Right ventricle myocardium superior (tissue), 1 donor: ENCODE measurements at places on chromosomes 12 and 14. TPM values are rescaled to one million over a fixed set of nuclear protein-coding genes. Genes with fewer than 3 reads are reported as not detected.

GRCh38 chr12:9079883-9080675, 35.6 kb downstream of the A2M start:
- no peak for DNase-seq

Gene CLEC6A
- not detected for total RNA-seq

DNA sequence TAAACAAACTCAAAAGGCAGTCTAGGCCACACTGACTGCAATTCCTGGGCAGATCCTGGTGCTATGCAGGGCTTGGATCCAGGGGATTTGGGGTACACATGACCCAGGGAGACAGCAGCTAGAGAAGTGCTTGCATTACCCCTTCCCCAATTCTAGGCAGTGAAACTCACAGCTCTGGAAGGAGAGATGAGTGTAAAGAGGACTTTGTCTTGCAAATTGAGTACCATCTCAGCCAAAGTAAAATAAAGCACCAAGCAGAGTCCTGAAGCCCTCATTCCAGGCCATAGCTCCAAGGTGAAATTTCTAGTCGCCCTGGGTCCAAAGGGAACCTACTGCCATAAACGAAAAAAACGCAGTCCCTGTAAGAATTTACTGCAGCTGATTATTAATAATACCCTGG, 644.9 kb upstream of the FLRT2 start:
- no peak for DNase-seq

DNA sequence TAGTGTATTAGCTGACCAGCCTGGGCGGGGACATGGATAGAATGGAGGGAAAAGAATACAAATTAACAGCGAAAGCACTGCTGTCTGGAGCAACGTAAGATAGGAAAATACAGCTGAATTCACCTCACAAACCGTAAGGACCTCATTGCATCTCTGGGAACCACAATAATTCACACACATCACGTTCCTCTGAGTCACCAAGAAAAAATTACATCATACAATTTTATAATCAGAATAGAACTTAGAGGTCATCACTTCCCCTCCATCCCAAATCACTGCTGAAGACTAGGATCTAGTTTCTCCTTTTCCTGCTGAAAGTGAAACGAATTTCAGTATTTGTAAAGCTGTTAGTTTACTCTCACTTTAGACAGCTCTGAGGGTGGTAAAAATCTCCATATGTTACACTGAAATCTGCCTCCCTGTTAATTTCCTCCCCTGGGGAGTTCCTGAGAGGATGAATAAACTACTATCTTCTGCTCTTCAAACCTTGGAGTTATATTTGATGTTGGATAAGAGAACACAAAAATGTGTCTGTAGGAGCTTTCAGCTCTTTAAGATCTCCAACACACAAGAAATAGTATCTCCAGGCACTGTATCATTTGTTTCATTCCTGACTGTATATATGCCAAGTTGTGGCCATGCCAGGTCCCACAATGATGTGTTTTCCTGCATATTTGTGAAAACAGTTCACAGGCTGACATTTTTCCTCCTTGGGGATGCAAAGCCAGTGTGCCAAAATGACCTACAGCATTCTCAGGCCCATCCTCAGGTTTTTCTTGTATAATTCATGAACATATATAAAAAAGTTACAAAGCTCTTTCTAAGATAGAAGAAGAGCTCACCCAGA, 63.8 kb upstream of the SSTR1 start:
- no peak for DNase-seq

Gene MAP1LC3B2
- total RNA-seq = 4.1 TPM

- no peak for DNase-seq
Observed at GRCh38 chr12:117187421-117187820, 2.8 kb downstream of the FBXO21 start.

GRCh38 chr12:58171914-58172313, 230.5 kb downstream of the ATP23 start:
- no peak for DNase-seq

Gene GPX2
- total RNA-seq = not detected

DNA sequence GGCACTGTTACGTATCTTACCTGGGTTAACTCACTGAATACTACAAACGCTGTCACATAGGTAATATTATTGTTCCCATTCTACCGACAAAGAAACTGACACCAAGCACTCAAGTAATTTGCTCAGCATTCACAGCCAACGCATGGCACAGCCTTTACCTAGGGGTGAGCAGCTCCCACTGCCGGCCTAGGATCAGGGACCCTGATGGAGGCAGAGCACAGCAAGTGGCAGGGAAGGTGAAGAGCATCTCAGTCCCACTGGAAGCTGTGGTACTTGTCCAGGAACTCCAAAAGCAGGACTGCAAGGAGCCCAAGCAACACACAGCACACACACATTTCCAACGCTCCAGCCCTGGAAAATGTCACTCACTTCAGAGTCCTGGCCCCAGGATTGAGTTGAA, 111.8 kb upstream of the CDKN3 start:
- no peak for DNase-seq

- DNase-seq = no peak
Observed at GRCh38 chr12:128109636-128110035, 157.3 kb upstream of the TMEM132C start.

Gene BCL2L14
- total RNA-seq = not detected

DNA sequence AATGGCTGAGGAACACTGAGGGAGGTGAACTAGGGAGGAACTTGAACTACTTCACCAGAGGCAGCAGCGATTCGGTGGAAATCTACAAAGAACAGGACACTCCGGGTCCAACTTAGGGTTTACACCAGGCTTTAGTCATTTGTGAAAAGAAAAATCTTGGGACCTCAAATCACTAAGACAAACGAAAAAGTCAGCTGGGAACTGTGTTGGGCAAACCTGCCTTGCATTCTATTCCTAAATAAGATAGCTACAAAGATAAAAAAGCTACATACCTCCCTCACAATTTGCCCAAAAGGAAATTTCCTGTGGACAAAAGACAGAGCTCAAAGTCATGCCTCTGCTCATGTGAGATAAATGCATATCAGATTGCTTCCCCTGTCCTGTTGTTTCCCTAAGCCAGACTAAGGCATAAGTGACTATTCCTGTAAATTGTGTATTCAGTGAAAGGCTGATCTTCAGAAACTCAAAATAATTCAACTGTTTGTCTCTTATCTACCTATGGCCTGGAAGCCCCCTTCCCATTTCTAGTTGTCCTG, 106.6 kb downstream of the APAF1 start:
- no peak for DNase-seq

DNA sequence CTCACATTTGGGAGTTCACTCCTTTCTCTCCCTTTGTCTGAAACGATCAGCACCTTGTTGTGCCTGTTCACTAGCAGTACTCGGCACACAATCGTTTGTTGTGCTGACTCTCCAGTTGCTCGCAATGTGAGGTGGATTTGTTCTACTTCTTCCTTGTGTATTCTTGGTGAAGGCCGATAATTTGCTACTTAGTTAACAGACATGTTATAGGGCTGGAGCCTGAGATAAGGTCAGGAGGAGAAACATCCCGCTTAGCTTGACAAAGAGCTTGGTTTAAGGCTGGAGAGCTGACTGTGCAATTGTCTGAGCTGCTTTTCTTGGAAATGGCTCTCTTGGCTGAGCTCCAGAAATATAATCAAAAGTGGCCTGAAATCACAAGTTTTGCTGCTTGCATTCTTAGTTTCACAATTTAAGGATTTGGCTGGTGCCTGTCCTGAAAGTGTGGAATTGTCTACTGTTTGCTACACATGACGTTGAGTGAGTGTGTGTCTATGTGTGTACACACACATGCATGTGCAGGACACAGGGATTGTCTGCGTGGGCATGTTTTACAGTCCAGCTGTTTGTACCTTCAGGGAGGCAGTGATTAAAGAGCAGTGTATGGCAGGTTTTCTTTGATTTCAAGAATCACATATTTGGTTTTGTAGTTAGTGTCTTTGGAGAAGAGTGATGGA, 77.7 kb downstream of the ARF6 start:
- DNase-seq = no peak

- DNase-seq = no peak
Observed at GRCh38 chr14:88611878-88612277, 49.0 kb downstream of the ZC3H14 start.

GRCh38 chr14:33814010-33814409, 136.9 kb downstream of the EGLN3 start:
- DNase-seq = no peak

DNA sequence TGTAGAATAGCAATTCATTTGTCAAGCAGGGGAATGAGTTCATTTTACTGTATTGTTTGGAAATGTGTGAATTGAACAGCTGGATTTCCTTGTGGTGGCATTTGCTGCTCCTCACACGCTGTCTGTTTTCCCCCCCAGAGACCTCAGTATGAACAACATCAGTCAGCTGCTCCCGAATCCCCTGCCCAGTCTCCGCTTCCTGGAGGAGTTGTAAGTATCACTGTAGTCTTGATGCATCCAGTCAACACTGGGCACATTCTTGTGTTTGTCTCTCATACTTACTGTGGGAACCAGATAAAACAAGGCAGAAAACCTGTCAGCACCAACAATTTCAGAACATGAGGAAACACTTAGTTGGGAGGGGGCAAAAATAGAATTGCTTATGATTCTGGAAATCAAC, 64.9 kb downstream of the LGR5 start:
- peak; percentile 50 for DNase-seq

DNA sequence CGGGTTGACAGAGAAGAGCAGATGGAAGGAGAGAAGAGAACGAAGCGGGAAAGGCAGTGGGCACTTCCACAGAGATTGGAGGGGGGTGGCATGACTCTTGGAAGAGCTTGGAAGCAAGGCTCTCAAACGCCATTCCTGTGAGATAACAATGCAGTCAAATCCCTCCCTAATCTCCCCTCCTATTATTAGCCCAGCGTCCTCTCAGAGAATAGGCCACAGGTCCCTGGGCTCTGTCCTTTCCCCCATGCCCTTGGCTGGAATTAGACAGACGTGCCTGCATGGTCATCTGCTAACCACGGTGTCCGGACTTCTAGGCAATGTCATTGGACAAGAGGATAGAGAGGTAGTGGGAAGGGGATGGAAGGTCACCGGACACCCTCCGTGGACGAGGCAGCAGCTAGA, 8.0 kb upstream of the MYH7 start:
- peak; percentile 57 for DNase-seq

- no peak for DNase-seq
Observed at GRCh38 chr12:98262902-98263301, 252.5 kb upstream of the TMPO start.

DNA sequence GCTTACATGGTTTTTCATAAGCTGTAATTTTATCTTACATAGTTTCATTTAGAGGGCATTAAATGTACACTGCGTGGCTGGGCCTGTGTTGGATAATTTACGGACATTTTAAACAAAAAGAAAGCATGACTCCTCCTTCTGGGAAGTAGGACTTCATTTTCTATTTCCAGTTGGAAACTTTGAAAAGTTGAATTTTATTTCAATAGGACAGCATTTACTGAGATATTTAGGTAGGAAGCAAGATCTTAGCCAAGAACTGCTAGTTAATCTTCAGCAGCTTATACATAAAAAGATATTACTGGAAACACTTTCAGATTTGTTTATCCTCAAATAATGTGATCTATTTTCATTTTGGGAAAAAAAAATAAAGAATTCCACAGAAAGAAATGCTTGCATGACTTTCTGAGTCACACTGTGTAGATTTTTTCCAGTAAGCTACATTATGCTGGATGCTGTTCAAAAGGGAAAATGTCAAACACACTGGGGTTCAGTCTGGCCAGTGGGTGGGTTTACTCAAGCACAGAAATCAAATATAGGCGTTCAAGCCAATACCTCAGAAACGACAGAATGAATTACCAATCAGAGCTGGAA, 239.4 kb upstream of the KRR1 start:
- DNase-seq = no peak

GRCh38 chr12:31106101-31106803, 32.6 kb downstream of the DDX11 start:
- DNase-seq = no peak
